ENCODE measurements at places on chromosomes 2 and 18.

DNA sequence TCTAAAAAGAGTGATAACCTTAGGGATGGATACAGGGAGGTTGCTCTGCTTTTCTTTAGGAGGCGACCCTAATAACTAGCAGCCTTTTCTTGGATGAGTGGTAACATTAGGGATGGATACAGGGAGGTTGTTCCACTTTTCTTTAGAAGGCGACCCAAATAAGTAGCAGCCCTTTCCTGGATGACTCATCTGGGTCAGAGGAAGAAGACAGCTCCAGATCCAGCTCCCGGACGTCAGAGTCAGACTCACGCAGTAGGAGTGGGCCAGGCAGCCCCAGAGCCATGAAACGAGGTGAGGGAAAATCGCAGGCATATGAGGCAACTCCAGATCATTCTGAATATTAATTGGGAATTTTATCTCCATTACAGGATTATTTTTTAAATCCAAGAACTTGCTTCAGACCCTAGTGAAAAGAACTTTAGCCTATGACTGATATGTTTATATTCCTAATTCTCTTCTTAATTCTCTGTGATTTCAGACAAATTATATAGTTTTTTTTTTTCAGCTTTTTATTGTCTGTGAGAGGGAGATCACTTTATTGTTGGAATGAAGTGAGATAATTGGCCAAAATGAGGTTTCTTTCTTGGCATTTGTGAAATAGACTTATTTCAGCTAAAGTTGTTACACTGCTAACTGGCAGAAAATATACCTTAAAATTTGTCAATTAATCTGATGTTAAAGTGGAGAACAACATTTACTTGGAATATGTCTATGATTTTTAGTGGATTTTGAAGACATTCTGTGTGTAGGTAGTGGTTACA, 31.2 kb upstream of the C1GALT1C1L start:
- no peak for DNase-seq

- DNase-seq = no peak
These were observed 44.0 kb downstream of the KIF3C start for GRCh38 chr2:25938345-25938744.

DNA sequence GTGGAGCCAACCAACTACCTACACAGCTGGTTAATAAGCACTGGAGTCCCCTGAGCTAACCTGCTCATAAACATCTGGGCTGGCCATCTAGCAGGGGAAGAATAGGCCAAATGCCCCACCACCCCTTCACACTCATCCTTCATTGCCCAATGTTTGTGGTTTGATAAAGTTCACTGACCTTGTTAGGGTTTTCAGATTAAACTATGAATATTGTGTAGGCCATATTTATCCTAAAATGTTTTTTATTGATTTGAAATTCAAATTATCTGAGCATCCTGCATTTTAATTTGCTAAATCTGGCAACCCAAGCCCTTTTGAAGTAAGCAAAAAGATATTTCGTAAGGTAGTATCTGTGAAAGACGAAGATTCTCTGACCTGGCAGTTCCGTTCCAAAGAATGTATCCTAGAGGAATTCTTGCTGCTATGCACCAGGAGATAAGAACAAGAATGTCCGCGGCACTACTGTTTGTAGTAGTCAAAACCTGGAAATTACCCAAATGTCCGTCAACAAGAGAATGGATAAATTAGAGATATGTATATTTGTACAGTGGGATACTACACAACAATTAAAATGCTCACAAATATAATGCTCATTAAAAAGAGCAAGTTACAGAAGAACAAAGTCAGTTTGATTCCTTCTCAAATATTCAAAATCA, 5.8 kb upstream of the TLK1 start:
- DNase-seq = no peak

- no peak for DNase-seq
These were observed 281.8 kb downstream of the CLIP4 start for GRCh38 chr2:29397039-29397438.

DNA sequence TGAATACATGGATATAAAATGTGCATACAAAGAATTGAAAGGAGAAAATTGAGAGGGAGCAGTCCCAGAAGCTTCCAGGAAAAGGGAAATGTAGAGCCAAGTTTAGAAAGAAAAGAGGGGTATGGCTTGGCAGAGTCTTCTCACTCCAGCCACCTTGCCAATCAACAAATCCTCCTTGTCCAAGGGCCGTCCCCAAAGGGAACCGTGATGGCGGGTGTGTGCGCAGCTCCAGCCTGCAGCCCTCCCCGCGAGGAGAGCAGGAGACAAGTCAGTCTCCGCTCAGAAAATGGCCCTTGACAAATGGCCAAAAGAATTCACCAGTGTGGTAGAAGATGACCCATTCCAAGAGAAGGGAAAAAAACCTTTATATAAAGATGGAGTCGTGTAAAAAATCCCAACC, 448.3 kb upstream of the POU3F3 start:
- DNase-seq = no peak

DNA sequence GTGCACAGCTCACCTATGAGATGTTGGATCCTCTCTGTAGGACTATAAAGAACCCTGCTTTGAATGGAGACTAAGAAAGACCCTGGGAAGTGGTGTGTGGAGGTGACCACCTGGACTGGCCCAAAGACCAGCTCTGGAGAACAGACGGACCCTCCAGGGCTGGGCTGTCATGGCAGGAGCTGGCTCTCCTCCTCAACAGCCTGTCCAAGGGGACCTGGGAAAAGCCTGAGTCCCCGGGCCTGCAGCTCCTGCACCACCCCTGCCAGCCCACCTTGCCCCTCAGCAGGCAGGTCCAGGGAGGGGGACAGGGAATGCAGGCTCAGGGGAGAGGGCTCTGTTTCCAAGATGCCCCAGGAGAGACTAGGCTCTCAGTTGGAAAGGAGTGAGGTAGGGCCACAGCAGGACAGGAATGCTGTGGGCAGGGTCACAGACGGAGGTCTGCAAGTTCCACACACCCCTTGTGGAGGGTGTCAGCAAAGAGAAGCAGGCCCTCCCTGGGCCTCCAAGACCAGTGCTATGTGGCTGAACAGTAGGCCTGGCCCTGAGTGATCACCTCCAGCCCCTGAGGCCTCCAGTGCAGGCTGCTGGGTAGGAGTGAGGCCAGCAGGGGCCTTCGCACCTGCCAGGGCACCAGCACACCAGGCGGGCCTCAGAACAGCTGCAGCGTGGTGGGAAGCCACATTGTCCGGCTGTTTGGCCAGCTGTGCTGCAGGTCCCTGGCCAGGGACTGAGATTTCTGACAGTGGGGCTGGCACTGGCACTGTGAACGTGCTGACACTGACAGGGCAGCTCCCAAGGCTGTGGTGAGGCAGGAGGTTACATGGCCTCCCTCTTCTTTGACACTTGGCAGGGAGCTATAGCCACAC, 86.4 kb upstream of the OTOS start:
- DNase-seq = no peak

GRCh38 chr2:220070349-220070748, 442.9 kb downstream of the SLC4A3 start:
- DNase-seq = no peak

DNA sequence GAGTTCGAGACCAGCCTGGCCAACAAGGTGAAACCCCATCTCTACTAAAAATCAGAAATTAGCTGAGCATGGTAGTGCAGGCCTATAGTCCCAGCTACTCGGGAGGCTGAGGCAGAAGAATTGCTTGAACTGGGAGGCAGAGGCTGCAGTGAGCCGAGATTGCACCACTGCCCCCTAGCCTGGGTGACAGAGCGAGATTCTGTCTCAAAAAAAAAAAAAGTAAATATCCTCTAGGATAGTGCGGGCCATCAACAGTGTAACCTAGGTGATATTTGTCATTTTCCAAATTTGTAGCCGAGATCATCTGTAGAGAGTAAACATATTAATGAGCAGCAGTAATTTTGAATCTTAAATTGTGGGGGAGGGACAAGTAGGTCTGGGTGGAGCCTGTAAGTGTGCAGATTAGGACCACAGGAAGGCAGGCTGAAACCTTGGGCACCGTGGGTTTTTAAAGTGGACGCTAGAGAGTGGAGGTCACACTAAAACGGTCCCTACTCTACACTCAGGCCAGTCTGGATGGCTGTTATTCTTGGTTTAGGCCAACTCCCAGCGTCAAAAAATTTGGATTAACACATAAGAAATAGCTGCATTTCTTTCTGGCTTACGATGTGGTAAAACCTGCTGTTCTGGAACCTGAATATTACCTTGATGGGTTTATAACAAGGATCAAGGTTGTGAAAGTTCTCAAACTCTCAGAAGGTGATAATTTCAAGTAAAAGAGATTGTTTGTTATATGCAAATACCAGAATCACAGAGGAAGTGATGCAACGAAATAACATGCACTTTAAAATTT, 22.7 kb upstream of the TET3 start:
- DNase-seq = no peak

DNA sequence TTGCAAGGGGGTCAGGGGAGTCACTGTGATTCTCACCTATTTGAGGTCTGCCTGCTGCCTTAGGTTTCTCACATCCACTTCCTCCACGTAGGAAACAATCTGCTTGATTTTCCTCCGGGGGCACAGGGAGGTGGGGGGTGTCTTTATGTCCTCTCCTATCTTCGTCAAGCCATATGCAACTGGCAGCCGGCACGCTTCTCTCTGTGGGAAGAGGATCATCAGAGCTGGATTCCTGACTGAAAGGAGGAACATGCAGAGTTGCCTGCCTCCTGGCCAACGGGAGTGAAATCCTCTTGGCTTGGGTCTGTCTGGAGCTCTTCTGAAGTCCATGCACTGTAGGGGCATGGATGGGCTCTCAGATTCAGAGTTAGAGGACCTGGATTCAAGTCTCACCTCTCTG, 43.1 kb upstream of the ACVR1 start:
- DNase-seq = no peak

- DNase-seq = no peak
These were observed 393.9 kb upstream of the ACVR2A start for GRCh38 chr2:147450661-147451510.

DNA sequence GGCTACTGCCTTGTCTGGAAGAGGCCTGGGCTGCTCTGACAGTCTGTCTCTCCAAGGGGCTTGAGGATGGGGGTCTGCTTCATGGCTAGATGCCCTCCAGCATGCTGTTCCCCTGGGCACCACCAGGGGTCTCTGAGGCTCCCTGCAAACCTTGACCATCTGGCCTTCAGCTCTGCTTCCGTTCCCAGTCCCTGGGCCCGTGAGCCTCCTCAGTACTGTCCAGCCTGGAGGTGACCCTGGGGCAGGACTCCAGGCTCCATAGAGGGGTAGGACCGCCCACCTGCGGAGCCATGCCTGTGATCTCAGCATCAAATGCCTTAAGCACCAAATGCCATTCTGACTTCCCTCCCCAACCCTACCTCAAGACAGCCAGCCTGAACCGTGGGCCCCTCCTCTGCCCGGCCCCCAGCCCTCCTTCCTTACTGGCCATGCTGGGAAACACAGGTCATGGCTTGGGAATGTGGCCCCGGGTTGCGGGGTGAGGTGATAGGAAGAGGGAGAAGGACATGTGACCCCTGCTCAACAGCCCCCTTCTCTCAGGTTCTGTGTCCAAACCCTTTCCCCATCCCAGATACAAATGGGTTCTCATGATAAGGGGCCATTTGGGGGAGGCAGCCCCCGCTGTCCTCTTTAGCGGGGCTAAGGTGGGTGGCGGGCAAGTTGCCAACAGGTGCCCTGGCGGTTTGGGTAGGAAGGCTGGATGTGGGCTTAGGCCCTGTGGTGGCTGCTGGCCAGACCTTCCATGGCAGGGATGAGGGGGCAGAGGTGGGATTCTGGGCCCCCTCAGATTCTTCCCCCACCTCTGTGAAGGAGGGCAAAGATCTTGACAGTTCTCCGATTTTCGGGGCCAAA, 25.0 kb downstream of the SPEG start:
- DNase-seq = no peak

DNA sequence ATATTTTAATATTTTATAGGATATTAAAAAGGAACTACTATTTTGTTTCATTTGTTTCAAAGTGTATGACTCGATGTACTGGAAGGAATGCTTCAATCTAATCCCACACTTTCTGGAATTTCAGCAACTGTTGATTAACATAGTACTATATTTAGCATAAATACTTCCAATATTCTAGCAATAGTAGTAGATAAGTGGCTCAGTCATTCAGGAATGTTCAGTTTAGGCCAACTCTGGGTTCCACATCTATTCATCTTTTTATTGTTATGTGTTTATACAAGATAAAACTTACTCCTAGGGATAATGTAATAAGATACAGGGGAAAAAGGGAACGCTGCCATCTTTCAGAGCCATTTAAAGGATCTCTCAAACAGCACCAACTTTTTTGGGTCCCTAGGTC, 22.3 kb upstream of the ORC2 start:
- no peak for DNase-seq

DNA sequence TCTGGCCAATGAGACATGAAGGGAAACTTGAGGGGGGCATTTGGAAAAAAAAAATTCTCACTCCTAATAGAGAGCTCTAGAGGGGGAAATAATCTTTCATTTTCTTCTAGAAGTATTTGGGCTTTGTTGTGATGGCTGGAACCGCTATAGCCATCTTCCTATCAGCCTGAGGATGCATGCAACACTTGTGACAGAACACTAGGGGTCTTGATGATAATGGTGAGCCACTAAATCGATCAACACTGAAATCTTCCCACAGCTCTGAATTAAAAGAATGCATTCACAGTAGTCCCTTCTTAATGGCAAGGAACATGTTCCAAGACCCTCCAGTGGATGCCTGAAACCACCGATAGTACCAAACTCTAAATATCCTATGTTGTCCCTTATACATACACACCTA, 325.3 kb downstream of the LNPK start:
- no peak for DNase-seq

- DNase-seq = no peak
These were observed 467.2 kb downstream of the SPAG16 start for GRCh38 chr2:213751446-213751845.

- no peak for DNase-seq
These were observed 221.1 kb upstream of the ATP5MC3 start for GRCh38 chr2:175402571-175402970.

DNA sequence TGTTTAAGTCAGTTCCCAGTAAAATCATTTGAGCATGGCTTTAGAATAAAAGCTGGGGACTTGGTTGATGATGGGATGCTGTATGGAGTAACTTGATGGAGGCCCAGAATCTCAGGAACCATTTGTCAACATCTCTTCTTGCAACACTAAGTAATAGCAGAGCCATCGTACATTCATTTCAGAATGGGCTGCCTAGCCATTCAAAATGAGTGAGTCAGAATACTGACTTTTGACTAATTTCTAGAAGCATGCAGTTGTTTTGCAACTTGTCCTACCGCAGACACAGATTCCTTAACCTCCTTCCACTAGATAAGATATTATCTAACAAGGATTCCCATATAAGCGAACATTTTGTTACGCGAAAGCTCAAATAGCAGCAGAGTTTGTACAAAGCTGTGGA, 229.5 kb downstream of the CNTNAP5 start:
- DNase-seq = no peak
